Fibroblast of skin of abdomen (primary cell): ENCODE measurements at places on chromosomes 12 and 14.
A peak's percentile ranks its signal among the peaks of the same experiment; 100 is the strongest.

DNA sequence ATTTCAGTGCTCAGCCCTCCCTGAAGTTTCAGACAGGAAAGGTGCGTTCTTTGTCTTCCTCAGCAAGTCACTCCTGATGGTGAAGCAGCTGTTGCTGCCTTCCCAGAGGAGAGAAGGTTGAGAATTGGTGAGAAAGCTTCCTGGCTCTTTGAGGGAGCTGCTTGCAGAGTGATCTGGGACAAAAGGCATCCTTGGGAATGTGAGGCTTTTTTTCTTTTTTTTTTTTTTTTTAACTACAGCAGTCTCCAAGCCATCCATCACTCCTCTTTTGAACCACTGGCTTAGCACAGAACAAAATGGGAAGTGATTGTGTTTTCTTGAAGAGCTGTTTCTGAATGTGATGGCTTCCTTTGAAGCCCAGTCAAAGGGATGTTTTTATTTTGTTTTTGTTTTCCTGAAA, 120.4 kb upstream of the LRIG3 start:
- peak; percentile 95 for DNase-seq

DNA sequence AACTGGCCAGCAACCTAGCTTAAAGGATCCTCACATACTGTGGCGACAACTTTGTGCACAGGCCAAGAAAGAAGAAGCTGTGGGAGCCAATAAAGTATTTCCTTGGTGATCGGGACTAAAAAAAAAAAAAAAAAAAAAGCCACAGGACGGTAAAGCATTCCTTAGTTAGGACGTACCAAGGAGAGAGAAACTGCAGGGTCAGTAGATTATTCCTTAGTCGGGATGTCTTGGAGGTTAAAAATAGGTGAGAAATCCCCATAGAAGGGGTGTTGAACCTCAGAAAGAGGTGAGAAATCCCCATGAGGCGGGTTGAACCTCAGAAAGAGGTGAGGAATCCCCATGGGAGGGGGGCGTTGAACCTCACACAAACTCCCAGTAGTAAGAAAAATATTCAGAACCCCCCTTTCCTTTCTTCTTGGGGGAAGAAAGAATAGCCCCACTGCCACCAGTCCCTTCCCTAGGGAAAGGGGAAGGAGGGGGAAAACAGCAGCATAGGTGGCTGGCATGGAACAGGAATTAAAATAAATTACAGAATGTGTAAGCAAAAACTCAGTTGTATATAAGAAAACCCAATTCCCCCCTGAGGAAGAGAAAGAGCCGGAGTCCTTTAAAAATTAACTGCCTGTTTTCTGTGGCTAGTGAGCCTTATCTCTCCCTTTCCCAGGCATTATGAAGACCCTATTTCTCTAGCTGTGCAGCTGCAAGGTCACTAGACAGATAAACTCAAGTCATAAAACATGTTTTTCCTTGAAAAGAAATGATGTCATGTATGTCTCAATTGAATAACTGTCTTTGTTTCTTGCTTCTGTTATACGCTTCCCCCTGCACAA, 26.8 kb downstream of the KLRK1 start:
- DNase-seq: peak; percentile 9

DNA sequence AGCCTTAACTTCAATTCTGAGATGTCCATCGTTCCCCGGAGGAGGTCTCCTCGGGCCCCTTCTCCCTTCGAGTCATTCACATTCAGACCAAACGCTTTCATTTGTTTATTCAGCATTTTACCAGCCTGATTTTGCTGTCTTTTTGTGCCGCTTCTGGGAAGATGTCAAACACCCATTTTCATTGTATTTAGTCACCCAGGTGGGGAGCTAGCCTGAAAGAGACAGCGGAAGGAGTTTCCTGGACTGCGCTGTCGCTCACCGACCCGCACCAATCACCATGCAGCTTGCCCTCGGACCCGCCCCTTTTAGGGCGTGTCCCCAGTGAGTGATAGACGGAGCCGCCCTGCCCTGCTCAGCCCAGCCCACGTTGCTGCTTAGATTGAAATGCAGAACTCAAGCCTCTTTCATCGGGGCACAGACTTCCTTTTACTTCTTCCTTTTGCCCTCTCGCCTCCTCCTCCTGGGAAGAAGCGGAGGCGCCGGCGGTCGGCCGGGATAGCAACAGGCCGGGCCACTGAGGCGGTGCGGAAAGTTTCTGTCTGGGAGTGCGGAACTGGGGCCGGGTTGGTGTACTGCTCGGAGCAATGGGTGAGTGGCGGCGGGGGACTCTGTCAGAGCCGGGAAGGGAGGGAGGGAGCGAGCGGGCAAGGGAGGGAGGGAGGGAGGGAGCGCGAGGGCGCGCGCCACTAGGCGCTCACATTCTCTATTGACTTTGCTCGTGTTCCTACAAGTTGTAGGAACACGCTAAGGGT, at the start of gene PAX9:
Gene PAX9 (plus strand): TSS at position 355 of the 752 bp plus-strand sequence. CDS start 230 bp downstream, at position 585.
- DNase-seq: peak; percentile 74

GRCh38 chr12:89862511-89863445, 154.1 kb upstream of the ATP2B1 start:
- no peak for DNase-seq

DNA sequence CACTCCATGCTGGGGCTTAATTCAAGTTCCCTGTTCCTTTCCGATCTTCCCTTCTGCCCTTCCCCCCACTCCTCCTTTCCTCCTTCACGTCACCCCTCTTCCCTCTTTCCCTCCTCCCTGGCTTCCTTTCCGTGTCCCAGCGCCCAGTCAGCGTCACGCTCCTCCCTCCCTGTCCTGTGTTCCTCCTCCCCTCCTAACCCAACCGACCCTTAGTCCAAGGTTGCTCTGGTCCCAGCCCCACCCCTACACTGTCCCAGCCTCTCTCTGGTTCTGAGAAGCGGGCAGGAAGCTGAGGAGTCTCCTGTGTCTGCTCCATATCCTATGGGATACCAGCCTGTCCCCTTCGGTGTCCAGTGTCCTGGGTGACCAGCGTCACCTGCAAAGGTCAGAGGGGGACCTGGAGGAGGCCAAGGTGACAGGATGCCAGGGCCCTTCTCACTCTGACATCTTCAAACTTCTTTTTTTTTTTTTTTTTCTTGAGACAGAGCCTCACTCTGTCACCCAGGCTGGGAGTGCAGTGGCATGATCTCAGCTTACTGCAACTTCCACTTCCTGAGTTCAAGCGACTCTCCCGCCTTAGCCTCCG, 56.2 kb upstream of the TSPAN9 start:
- DNase-seq: no peak

DNA sequence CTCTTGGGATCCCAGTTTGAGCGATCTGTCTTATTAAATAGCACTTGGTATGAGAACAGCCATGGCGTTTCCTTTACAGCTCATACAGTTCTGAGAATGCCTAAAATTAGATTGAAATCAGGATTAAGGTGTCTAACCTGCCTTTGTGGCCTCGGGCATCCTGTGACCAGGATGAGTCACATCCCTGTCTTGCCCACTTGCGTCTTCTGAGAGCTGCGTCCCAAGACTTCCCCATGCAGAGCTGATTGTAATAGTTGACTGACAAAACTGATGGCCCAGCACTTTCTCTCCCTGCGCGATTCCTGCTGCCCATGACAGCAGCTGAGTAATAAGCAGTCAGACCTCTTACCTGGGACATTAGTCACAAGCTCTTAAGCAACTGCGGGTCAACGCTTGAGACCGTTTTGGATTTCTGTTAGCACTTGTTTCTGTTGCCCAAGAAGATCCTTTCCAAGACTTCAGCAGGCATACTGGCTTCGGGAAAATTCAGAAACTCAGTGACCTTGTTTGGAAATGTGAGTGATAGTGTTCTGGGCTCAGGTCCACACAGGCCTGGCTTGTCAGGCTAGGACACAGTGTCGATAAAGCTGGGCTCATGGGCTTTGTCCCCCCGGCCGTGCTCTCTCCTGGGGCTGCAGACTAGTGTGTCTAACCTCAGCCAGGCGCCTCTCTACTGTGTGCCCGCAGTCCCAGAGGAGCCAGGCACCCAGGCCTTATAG, 169.9 kb upstream of the HIF1A start:
- DNase-seq: no peak

DNA sequence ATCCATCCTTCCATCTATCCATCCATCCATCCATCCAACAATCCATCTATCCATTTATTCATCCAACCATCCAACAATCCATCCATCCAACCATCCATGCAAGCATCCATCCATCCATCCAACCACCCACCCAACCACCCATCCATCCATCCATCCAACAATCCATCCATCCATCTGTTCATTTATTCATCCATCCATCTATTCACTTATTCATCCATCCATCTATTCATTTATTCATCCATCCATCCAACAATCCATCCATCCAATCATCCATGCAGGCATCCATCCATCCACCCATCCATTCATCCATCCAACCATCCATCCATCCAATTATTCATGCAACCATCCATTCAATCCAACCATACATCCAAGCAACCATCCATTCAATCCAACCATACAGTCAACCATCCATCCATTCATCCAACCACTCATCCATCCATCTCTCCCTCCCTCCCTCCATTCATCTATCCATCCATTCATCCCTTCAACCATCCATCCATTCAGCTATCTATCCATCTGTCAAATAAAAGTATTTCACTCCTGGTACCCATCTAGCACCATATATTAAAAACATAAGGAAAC, 86.1 kb downstream of the KSR2 start:
- no peak for DNase-seq

DNA sequence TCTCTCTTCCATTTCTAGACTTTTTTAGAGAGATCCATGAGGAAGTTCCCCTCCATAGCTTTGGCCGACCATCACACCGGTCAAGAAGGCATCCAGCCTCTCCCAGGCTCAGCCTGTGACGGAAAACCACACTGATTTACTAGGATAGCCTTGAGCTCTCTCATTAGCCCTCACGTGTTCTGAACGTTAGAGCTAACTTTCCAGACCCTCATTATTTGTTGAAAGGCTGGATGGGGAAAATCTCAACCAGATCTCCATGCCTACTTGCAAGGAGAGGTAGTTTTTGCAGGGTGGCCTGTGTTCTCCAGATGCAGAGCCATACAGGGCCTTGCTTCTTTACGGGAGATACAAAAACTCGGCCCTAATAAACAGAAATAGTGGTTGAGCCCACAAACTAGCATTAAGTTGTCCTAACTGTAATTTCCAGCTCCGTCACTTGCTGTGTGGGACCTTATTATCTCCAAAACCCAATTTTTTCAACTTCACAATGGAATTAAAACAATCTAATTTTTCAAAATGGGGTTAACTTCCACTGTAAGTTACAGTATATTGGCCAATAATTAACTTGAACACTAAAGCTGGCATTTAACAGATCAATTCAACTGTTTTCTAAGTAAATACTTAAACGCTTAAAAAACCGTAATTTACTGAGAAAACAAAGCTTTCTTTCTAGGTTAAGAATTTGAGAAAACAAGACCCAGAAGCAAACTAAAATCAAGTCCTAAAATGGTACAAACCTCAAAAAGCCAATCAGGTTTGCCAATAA, 65.3 kb downstream of the KLHL28 start:
- no peak for DNase-seq

DNA sequence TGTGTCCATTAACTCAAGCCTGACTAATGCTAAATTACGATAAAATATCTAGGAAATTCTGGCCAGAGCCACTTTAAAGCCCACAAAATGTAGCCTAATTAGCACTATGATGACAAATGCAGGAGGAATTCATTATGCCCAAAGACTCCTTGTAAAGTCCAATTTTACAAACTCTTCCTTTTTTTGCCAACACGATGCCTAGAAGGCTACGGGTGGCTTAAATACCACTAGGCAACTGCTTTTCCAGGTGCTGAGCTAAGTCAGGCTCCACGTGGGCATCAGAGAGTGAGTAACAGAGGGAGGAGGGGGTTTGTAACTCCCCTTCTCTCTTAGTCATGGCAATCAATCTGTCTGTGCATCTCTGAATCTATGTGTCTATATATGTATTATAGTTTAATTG, 172.4 kb upstream of the NTF3 start:
- DNase-seq: peak; percentile 82

DNA sequence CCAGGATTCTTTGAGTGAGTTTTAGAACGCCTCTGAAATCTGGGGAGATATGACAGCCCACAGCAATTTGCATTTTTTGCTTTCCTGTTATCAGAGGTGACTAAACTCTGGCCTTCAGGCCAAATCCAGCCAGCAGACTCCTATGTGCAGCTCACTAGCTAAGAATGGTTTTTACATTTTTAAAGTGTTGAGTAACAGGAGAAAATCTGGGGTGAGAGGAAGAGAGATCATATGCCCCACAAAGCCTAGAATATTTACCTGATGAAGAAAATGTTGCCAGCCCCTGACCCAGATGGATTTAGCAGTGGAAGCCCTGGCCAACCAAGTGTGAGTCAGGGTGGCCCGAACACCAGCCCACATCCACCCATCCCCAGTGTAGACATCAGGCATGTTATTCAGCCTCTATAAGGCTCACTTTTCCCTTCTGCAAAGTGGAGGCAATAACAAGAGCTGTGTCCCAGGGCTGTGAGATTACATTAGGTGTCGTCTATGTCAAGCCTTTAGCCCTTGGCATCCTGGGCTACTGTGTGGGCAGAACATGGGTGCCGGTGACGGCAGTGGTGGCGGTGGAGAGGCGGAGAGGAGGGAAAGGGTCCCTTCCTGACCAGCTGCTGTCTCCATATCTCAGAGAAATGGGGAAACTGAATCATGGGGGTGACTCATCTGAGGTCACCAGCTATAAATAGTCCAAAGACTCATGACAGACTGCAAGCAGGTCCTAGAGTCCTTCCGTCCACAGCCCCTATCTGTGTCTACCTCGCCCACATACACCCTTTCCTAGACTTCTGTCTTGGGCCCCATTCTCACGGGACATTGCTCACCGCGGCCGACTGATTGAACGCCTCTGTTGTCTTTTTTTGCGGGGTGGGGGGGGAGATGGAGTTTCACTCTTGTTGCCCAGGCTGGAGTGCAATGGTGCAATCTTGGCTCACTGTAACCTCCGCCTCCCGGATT, 32.6 kb upstream of the CD9 start:
- peak; percentile 91 for DNase-seq

- peak; percentile 66 for DNase-seq
These were observed 274.7 kb downstream of the SLC6A15 start for GRCh38 chr12:84637926-84638325.

GRCh38 chr14:26026384-26026783, 571.4 kb downstream of the NOVA1 start:
- no peak for DNase-seq

- DNase-seq: peak; percentile 71
These were observed 64.5 kb downstream of the DAAM1 start for GRCh38 chr14:59252772-59253500.

DNA sequence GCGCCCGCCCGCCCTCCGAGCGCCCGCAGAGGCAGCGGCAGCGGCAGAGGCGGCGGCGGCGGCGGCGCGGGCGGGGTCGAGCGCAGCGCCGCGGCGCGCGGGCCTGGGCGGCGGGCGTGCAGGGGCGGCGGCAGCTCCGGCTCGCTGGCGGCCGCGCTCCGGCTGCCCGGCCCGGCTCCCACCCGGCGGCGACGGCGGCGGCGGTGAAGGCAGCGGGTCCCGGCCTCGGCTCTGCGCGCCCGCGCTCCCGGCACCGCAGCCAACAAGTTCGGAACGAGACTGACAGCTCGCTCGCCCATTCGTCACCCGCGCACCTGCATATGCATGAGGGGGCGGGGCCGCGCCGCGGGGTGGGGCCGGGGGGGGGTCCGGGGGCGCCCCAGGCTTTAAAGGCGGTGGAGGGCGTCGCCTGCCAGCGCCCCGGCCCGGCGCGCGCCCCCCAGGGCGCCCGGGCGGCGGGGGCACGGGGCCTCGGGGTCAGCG, at the start of gene JAG2:
Gene JAG2 (minus strand): TSS at position 281 of the 483 bp plus-strand sequence. CDS start 356 bp downstream, outside the sequence.
- DNase-seq: no peak

- DNase-seq: no peak
These were observed 285.8 kb downstream of the ADGRD1 start for GRCh38 chr12:131239384-131240094.
